ENCODE measurements at places on chromosomes 13 and 19. TPM values are rescaled to one million over a fixed set of nuclear protein-coding genes. Genes with fewer than 3 reads are reported as not detected.
A peak's percentile ranks its signal among the peaks of the same experiment; 100 is the strongest.

DNA sequence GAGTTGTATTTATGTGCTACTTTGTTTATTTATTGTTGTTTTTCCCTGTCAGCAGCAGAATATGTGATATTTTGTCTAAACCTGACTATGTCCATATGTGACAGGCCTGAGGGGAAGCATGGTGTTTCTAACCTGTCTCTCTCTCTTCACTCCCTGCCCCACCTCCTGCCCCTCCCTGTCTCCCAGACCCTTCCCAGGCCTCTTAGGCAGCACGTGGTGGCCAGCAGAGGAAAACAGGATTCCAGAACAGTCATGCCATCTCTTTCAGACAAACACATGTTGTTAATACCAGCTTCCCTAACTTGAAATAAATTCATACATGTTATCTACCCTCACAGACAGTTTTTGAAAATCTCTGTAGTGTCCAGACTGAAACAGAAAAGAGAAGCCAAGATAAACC, 31.0 kb upstream of the ATP11A start:
- no peak for DNase-seq

DNA sequence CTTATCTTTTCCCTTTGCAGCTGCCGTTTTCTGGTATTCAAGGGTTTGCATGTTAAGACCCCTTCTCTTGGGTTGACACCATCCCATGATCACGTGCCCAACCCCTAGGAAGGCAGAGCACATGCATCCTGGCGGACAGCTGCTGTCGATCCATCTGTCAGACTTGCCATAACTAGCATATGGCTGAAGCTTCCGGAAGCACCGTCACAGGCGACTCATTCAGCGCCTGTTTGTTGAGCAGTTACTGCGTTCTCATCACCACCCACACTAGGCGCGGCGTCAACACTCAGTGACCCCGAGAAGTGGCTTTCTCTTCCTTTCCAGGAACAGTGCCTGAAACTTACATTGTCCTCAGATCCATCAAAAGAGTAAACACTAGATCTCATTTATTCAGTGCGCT, 93.6 kb downstream of the SOX1 start:
- no peak for DNase-seq

- peak; percentile 39 for DNase-seq
Observed at GRCh38 chr19:41298348-41298964, 11.5 kb upstream of the CCDC97 start.

DNA sequence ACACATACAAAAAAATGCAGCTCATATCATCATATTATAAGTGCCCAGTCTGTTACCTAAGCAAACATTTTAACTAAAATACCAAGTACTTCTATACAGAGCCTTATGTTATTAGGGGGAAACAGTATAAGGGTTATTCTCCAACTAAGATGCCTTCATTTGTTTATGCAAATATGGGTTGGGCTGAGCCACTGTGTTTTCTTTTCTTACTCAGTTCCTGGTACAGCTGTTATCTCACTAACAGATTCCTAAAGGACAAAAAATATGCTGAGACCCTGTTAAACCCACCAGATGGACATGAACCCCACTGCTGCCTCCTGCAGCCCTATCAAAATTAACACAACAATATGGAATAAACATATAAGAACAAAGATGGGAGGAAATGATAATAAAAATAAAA, 34.5 kb upstream of the SMAD9 start:
- DNase-seq = no peak

DNA sequence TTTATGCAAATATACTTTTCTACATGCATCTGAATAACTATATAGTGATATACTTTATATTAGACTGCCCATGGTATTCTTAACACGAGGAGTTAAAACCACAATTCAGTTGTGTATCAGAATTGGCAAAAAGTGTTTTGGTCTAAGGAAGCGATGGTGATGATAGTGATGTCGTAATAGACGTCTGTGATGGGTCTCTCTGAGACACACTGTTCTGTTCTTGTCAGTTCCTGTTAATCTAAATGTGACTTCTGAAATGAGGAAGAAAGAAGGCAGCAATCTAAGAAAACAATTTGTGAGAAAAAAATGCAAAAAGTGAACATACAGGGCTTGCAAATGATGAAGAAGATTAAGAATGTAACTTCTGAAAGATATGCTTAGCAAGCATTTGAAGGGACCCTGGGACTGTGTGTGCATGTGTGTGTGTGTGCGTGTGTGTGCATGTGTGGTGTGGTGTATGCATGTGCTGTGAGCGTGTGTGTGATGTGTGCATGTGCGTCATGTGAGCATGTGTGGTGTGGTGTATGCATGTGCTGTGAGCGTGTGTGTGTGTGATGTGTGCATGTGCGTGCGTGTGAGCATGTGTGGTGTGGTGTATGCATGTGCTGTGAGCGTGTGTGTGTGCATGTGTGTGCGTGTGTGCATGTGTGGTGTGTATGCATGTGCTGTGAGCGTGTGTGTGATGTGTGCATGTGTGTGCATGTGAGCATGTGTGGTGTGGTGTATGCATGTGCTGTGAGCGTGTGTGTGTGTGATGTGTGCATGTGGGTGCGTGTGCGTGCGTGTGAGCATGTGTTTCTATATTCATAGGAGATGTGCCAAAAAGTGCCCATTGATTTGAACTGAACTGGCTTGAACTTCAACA, 131.8 kb downstream of the IRS2 start:
- DNase-seq = no peak

DNA sequence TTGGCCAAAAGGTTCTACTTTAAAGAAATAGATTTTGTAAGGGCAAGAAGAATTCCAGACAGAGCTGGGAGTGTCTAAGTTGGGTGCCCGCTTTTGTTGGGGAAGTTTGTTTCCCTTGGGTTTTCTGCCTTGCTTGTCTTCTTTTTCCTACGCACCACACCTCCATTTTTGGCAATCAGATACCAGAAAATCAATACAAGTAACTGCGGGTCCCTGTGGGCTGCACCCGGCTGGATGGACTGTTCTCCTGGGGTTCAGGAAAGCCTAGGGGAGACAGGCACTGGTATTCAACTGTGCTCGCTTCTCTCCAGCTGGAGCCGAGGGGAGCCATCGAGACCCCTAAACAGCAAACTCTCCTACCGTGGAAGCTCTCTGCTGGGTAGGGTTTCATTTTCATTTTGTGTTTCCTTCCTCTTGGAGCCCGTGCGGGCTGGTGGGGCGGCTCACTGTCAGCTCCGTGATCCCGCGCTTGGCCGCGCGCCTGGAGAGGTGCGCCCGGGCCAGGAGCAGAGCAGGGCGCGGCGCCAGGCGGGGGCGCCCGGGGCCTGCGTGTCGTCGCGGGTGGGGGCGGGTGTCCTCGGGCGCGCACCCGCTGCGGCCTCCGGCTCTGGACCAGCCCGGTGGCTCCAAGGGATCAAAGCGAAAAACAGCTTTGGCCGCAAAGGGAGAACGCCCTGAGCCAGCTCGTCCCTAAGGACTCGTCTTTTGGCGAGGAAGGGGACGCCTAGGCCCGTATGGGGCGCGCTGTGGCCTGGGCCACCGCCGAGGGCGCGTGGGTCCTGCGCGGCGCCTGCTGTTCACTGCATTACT, 347.2 kb downstream of the ZNF536 start:
- peak; percentile 80 for DNase-seq

DNA sequence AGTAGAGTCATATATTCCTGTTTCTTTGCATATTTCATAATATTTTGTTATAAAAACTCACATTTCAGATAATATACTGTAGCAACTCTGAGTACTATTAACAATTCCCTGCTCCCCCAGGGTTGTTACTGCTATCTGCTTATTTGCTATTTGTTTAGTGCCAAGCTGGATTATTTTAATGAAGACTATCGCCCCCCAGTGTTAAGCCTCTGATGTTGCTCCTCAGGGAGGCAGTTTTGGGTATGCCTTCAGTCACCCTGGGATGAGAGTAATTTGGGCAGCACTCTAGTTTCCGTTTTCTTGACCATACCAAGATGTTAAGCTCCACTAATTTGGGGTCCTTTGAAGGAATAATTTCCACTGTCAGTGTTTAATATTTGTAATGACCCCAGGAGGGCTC, 46.0 kb downstream of the MICU2 start:
- DNase-seq = no peak

DNA sequence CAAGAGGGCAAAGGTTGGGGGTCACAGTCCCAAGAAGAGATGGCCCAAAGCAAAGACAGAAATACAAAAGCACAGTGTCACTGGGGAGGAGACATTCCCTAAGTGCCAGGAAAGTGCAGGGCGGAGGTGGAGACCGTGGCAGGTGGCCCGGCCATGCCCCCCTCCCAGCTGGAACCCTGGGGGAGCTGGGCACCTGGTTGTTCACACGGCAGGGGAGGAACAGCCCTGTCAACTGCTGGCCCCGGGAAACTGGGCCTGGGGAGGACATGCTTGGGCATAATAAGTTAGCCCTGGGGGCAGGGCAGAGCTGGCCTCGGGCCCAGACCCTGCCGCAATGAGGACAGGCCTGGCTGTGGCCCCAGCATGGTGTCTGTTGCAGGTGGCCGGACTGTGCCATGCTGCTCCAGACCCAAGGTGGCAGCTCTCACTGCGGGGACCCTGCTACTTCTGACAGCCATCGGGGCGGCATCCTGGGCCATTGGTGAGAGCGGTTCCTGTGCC, 7.4 kb downstream of the HPN start:
- DNase-seq = no peak

DNA sequence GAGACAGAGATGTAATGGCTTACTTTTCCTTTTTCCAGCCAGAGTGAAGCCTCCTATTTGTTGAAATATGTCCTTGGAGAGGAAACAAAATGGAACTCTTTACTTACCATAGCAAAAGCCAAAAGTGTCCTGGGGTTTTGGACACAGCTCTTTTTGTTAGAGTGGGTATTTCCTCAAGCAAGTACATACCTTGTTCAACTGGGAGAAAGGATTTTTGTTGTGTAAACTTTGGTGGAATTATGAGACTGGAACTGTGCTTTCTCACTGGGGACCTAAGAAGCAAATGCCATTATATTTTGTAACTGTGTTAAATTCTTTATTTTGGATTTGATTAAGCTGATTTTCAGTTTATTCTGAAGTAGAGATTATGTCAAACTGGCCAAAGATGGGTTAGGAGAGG, 58.4 kb downstream of the CYSLTR2 start:
- DNase-seq = no peak

GRCh38 chr19:15564534-15565168, 50.4 kb upstream of the CYP4F8 start:
- no peak for DNase-seq

- DNase-seq = no peak
Observed at GRCh38 chr19:4843647-4843965, 12.1 kb upstream of the TICAM1 start.

DNA sequence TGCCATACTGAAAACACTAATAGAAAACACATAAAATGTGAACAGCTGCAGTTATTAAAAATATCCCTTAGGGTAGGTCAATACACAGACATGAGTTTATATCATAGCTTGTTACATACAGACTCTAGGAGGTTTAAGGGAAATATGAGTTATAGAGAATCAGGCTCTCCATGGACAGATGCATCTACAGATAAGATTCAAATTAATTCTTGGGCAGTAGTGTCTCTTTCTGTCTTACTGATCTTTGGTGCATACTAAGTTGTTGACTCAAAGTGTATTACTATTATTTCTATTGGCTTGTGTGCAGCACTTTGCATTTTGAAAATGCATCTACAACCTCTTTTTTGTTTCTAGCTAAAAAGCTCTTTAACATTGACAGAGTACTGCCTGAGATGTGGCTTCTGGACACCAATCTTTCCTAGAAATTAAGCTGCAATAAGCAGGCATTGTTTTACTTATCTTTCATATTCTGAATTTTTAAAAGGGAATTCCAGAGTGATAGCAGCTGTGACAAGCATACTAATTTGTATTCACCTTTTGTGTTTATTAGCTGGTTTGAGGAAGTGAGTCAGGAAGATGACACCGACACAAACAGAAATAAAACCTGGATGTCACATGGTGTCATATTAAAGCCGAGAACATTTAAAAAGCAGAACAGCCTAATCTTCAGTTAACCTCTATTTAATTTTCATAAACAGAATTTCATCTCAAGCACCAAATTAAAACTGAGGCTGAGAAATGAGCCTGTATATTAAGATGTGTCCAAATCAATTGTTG, 399.0 kb downstream of the PCDH9 start:
- no peak for DNase-seq

DNA sequence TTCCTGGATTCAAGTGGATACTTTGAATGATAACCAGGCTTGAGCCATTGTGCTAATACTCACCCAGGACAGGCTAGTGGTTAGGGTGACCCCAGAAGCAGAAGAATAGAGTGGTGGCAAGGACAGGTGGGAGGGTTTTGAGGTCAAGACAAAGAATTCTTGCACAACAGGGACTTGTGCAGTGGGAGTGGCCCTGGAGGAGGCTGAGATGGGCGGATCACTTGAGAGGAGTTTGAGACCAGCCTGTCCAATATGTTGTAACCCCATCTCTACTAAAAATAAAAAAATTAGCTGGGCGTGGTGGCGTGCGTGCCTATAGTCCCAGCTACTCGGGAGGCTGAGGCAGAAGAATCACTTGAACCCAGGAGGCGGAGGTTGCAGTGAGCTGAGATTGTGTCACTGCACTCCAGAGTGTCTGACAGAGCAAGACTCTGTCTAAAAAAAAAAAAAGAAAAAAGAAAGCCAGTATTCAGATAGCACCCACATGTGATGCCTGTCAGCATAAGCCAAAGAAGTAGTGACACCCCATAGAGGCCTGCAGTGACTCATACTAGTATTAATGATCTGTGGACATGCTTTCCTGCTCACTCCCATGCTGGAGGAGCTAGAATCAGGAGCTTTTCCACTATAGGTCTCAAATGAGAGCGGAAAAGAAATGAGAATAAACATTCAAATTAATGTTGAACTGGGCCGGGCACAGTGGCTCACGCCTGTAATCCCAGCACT, 78.7 kb downstream of the RNF17 start:
- peak; percentile 38 for DNase-seq

GRCh38 chr19:53818756-53819155, 5.4 kb downstream of the NLRP12 start:
- DNase-seq = no peak

DNA sequence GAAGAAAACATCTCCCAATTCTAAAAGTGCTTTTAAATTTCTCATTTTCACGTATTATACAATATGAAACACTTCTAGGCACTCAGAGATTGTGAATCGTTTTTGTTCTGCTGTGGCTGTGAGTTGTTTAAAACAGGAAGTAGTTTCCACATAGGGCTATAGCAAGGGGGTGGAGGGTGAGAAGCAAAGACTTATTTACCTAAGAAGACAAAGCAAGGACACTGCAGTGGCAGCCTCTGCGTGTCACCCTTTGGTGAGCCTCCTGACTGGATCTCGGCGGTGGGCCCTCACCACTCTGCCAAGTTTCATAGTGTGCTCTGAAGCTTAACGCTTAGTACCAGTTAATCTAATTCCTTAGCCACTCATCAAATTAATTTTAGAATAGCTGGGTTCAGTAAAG, 56.8 kb downstream of the TNFSF13B start:
- no peak for DNase-seq

- DNase-seq = no peak
Observed at GRCh38 chr13:103078158-103078557, 11.9 kb upstream of the SLC10A2 start.

DNA sequence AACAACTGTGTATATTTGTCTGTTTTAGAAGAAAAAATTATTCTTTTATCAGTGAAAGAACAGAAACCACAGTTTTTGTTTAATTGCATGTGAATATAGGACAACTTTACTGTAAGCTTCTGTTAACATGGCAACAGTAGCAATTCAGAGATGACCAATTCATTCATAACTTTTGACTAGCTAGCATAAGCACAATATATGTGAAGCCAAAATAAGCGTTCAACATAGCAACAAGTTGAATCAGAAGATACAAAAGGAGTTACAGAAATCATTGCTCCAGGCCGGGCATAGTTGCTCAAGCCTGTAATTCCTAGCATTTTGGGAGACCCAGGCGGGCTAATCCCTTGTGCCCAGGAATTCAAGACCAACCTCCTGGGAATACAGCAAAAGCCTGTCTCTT, 197.1 kb upstream of the GPC6 start:
- DNase-seq = peak; percentile 2

Gene AKT2
- total RNA-seq = 131 TPM

Gene CLDN10
- total RNA-seq = not detected

Gene B3GNT3
- total RNA-seq = not detected

Gene PCSK4
- 9.0 TPM for total RNA-seq

Gene CNN2
- 84.9 TPM for total RNA-seq
